NCI-H460 (cell line): ENCODE measurements at places on chromosomes 4 and X.

DNA sequence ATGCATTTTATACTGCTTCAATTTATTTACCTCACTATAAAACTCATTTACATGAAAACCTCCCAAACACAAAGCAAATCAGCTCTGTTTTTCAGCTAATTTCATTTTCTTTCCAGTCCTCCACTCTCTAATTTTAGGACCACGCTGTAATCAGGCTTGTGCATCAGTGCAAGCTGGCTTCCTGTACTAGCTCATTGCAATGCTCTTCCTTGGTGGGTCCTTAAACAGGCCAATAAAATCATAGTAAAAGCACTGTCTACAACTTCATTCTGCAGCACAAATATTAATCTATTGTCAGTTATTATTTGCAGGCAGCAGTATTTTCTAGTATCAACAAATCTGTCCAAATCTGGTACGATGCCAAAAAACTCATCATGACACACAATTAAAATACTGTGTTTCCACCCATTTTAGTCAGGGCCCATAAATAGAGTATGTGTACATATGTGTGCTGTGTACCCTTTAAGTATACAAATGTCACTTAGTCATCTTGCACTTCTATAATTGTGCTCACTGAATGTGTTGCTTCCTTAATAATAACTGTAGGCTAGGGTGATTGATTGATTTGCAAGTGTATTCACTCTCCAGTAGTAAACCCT, 178.2 kb upstream of the HCCS start:
- no peak for DNase-seq

DNA sequence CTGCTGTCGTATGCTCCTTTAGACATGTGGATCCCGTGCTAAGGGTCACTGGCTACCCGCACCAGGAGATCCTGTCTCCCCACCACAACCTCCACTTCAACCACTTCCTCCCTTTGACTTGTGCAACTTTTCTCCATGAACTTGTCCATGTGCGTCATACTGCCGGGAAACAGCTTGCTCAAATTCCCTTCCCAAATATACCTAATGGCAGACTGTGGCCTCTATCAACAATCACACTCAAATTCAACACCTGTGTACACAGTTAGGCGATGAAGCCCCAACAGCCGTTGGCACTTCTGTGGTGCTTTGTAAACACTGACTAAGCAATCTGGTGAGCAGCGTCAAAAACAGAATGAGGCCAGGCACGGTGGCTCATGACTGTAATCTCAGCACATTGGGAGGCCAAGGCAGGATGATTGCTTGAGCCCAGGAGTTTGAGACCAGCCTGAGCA, 49.5 kb downstream of the CD99L2 start:
- peak; percentile 49 for DNase-seq

- DNase-seq: peak; percentile 2
Observed at GRCh38 chr4:56148428-56148827, 199.7 kb downstream of the CEP135 start.

DNA sequence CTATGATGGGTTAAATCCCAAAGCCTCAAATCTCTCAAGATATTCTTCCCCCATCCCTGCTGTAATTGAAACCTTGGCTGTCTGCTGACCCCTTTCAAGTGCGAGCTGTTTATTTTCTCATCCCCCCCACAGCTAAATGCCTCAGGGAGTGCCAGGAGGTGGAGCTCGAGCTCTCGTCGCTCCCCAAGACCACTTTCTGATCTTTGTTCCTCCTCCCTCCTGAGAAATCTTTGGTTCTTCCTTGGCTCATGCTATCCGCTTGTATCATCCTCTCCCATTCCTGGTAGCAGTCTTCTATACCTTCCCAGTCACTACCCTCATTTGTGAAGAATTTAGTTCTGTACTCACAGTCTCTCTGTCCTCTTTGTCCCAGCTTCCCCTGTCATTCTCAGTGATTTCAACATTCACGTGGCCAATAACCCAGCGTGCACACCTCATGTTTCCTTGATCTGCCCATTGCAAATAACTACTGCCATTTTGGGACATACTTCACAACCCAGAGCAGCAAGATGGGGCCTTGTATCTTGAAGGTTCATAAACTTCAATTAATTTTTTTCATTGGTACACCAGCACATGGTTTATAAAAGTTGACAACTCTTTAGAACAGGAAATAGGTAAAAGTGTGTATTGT, 9.2 kb upstream of the SLC25A43 start:
- no peak for DNase-seq

GRCh38 chr4:168604496-168605373, 107.9 kb downstream of the PALLD start:
- DNase-seq: no peak

DNA sequence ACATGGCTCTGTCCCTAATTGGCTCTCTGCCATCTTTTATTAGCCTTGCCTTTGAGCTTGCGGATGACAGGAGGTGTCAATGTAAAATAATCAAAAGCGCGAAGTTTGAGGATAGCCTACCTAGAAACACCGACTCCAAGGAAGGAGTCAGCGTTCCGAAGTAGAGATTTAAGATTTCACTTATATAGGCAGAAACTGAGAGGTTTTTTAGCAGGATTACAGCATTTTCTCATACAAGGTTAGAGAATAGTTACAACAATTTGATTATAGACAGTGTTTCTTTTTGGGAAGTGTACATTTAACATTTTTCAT, 499 bp upstream of the NFXL1 start:
- DNase-seq: no peak

- peak; percentile 16 for DNase-seq
Observed at GRCh38 chrX:94831364-94831763, 1157.4 kb downstream of the FAM133A start.

- no peak for DNase-seq
Observed at GRCh38 chr4:82825425-82825824, 26.8 kb upstream of the SCD5 start.

DNA sequence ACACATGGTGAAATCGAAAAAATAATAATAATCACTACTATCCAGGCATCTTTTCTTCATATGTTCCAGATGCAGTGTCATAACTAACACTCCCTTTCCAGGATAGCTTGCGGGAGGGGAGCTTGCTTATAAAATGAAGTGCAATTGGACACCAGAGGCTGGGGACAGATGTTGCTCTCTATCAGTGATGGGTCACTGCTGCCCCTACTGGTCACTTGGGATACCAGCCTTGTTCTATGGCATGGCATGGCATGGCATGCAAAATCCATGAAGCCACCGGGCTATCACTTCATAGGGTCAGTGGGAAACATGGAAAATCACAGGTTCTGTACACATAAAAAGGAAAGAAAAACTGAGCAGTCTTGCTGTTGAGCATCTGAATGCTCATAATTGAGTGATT, 168.1 kb downstream of the GLRA2 start:
- DNase-seq: peak; percentile 41

GRCh38 chr4:112327965-112328733, 31.0 kb downstream of the ALPK1 start:
- peak; percentile 29 for DNase-seq

GRCh38 chr4:19557161-19557560, 694.5 kb upstream of the SLIT2 start:
- no peak for DNase-seq

DNA sequence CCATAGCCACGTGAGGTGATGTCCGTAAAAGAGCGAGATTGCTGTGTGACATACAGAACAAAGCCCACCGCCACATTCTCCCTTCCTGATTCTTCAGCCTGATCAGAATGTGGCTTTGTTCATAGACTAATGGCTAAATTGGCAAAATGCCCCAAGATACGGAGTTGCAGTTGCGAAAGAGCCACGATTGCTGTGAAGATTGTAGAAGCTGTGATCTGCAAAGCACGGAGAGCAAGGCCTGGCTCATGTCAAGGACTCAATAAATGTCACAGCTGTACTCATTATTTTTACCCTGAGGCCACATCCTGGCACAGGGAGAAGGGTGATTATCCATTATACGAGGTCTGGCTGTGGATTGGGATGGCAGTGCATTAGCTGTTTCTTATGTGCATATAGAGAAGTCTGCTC, 34.2 kb downstream of the ARSD start:
- DNase-seq: no peak

DNA sequence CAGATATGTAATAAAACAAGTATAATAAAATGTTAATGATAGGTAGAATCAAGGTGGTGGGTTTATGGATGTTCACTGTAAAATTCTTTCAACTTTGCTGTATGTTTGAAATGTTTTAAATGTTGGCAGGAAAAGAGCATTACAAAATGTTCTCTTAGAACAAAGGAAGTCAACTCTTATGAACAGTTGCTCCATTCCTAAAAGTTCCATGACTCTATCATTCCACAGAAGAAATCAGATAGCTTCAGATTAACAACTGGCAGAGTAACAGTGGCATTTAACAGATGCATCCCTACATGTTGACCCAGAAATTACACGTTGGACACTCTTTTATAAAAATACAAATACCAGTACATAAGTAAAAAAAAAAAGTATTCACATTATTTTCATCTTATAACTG, 2023.7 kb downstream of the ARAP2 start:
- DNase-seq: no peak

GRCh38 chrX:101377547-101377946, 8.4 kb downstream of the BTK start:
- DNase-seq: no peak

DNA sequence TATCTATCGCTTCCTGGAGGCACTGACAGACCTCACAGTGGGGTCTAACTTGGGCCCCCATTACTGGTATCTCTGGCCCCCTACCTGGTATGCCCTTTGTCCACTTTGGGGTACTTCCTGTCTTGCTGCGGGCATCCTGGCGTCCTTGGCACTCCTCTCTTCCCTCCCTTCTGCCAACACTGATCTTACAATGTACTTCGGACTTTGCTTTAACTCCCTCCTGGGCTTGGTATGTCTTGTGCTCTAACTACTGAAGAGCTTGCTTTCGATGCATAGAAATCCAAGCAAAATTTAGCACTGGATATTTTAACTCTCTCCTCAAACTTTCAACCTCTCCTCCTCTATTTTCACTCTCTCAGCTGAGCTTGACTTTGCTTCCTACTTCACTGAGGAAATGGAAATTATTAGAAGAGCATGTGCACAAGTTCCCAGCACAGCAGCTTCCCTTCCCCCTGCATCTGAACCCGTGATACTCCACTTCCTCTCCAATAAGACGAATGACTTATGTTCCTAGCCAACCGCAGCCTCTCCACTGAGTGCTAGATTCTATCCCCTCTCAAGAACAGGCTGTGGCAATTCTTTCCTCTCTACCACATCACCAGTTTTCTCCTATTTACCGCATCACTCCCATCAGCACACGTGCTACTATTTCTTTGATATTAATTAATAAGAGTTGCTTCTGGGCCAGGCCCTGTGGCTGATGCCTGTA, 52.9 kb downstream of the SUPT20HL2 start:
- DNase-seq: no peak

GRCh38 chrX:48573690-48574269, 504 bp upstream of the RBM3 start:
- DNase-seq: no peak

DNA sequence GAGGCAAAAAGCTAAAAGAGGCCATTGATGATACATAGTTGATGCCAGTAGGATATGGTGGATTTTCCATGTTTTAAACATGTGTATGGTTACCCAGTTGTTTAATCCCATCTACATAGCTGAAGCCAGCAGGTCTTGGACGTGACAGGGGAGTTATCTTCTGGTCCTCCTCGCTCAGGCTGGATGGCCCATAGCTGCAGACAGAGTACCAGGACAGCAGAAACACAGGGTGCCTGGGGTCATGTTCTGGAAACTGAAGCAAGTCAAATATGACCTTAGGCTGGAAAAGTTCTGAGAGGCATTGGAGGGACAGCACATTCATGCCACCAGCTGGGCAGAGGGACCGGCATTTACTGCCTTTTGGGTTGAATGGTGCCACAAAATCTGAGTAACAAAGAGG, 118.0 kb upstream of the GPC4 start:
- no peak for DNase-seq

- DNase-seq: no peak
Observed at GRCh38 chr4:24433515-24434214, 150.7 kb downstream of the DHX15 start.

- DNase-seq: no peak
Observed at GRCh38 chr4:129014566-129015509, 78.5 kb downstream of the SCLT1 start.

DNA sequence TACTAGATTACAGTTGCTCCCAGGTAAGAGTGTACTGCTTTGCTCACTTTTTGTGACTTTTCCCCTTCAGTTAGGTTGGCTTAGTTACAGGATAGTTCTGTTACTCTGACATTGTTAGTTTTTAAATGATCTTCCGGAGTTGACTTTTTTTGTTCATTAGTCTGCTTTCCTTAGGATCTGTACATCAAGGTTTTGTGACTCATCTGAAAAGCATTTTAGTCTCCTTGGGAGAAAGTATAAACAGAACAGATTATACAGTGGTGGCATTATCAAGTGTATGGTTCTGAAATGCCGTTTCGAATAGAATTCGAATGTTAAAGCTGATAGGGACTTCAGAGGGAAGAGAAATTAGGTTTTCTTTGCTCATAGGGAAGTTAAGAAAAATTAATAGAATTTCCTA, 63.3 kb downstream of the USP9X start:
- peak; percentile 34 for DNase-seq
